CD8-positive, alpha-beta memory T cell (primary cell): ENCODE measurements at places on chromosomes 5 and 9. TPM values are rescaled to one million over a fixed set of nuclear protein-coding genes. Genes with fewer than 3 reads are reported as not detected.

DNA sequence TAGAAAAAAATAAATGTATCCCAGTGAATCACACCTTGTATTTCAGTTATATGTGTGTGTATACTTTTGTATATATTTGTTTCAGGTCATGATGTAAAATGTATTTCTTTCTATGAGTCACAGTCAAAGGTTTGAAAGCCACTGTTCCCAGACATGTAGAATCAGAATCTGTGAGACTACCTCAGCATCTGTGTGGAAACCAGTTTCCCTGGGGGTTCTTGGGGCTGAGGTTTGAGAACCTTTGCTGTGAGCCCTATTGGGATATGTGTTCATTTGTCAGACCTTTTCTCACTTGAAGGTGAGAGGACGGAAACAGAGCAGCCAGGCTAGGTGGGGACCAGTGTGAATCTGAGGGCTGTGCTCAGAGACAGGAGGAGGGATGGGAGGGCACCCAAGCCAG lies 78.7 kb upstream of the SAP30L start:
- H3K4me3 ChIP-seq = no peak overlapping the region
- no peaks in the 10 kb centered on the region for H3K4me1 ChIP-seq
- no peak overlapping the region for H3K27ac ChIP-seq
- DNase-seq = no peak
- H3K36me3 ChIP-seq = no peaks in the 10 kb centered on the region

DNA sequence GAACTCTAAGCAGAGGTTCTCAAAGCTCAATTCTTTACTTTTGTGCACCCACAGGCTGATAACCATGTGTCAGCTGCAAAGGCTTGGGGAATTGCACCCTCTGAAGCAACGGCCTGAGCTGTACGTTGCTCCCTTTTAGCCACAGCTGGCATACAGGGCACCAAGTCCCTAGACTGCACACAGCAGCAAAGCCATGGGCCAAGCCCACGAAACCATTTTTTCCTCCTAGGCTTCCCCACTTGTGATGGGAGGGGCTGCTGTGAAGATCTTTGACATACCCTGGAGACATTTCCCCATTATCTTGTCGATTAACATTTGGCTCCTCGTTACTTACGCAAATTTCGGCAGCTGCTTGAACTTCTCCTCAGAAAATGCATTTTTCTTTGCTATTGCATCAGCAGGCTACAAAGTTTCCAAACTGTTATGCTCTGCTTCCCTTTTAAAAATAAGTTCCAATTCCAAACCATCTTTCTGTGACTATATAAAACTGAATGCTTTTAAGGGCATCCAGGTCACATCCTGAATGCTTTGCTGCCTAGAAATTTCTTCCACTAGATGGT lies 23.0 kb downstream of the KIAA0825 start:
- H3K27ac ChIP-seq = no peak overlapping the region
- H3K27me3 ChIP-seq = no peaks in the 10 kb centered on the region
- no peak for DNase-seq

- no peaks in the 10 kb centered on the region for H3K4me1 ChIP-seq
- no peak overlapping the region for H3K27ac ChIP-seq
- H3K36me3 ChIP-seq = no peaks in the 10 kb centered on the region
- no peak for DNase-seq
- no peaks in the 10 kb centered on the region for H3K27me3 ChIP-seq
Measured at GRCh38 chr9:35448496-35448895, 41.4 kb upstream of the RUSC2 start.

GRCh38 chr9:85742597-85742936 lies 813 bp upstream of the AGTPBP1 start:
- peaks cover 18% of the 10 kb centered on the region for H3K4me1 ChIP-seq
- H3K27ac ChIP-seq = peak overlapping the region; percentile 66
- no peaks in the 10 kb centered on the region for H3K27me3 ChIP-seq
- DNase-seq = no peak

DNA sequence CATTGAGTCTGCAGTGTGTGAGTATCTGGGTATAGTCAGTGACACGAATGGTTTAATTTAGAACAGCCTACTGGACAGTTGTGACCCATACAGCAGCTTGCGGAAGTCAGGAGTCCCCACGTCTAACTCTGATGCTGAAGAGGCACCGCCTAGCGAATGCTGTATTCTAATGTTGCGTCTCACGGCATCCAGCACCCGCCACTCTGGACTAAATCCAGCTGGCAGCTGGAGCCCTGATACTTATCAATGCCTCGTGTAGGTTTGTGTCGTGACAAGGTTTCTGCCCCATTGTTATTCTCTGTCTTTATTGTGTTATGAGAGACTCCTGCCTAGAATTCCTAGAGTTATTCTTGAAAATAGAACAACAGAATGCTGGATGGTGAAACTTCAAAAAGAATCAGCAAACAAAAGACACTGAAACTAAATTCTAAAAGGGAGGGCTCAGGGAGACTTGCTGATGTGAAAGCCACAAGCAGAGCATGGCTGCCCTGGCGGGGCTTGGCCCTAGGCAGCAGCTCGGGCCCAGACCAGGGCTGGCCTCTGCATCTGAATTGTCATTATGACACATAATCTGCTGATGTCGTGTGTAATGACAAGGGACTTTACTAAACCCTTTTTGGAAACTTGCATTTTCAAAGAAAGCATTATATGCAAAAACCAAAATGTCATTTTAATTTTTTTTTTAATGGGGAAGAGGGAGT lies 123.5 kb upstream of the ICE1 start:
- H3K4me1 ChIP-seq = no peaks in the 10 kb centered on the region
- H3K27ac ChIP-seq = no peak overlapping the region
- H3K36me3 ChIP-seq = no peaks in the 10 kb centered on the region

DNA sequence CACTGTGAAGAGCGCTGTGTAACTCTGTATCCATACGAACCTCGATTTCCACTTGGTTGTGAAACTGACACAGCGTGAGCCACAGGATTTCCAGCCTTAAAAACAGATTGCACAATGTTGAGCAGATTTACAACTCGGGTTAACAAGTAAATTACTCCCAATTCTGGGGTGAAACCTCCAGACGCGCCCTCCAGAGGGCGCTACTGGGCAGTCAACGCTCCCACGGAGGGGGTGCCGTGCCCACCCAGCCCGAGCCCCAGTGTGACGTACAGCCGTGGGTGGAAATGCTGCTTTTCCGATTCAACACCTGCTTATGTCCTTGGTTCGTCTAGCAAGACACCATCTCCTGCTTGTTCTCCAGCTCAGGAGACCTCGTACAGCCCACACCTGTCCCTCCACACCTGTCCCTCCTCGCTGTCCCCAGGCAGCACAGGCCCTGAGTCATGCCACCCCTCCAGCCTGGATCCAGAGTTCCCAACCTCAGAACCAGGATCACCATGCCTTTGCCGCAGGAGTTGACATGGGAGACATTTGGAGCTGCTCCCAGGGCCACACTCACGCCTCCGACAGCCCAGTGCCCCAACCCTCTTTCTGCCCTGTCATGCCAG lies 34.4 kb upstream of the SLC6A3 start:
- H3K4me1 ChIP-seq = no peaks in the 10 kb centered on the region
- H3K27ac ChIP-seq = no peak overlapping the region
- no peak overlapping the region for H3K4me3 ChIP-seq
- H3K36me3 ChIP-seq = peaks cover 25% of the 10 kb centered on the region

DNA sequence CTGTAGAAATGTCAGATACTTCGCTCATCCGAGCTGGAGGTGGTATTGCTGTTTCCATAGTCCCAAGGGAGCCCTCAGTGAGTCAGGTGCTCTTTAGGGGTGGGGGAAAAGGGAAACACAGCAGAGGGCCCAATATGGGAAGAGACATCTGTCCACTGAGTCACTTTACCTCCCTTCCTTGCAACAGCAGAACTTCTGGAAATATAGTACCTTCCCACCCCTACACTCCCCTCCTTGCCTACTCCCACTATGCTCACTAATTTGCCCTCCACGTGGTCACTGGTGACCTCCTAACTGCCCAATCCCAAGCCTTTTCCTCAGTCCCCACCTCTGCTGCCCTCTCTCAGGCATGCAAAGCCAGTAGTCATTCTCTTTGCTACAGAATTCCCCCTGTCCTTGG lies 1.9 kb downstream of the HK3 start:
- no peak overlapping the region for H3K4me3 ChIP-seq
- no peaks in the 10 kb centered on the region for H3K27me3 ChIP-seq
- H3K4me1 ChIP-seq = no peaks in the 10 kb centered on the region

The FOXD4L6 gene
- polyA plus RNA-seq = not detected

The LIX1 gene
- not detected for polyA plus RNA-seq
